Karpas-422 (cell line): ENCODE measurements at places on chromosomes 3 and 15.

- DNase-seq: no peak
These were observed 61.3 kb downstream of the PRTG start for GRCh38 chr15:55681631-55682030.

DNA sequence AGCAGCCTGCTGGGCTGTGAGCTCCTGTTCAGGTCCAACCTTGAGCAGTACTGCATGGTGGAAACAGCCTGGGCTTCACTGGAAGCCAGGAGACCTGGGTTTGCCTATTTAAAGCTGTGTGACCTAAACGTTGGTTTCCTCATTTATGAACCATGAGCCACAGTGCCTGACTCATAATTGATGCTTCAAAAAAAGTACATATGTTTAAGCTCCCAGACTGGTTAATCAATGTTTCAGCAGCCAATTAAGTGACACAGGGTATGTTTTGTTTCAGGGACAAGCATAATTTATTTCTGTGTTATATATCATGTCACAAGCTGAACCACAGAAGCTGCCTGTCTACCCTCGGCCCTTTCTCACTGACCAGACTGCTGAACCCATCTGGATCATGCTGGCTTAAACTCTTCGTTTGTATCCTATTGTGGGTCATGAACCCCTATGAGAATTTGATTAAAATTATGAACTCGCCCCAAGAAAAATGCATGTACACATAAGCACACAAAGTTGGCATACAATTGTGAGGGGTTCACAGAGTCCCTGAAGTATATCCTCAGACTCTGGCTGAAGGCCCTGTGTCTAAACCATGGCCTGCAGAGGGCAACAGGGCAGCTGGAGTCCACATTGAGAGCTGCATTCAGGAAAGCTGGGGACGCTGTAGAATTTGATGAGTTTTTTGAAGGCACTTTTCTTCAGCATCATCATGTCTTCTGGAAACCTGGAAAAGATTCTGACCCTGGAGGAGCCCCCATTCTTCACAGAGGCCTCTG is 23.7 kb downstream of the HDC start:
- no peak for DNase-seq

DNA sequence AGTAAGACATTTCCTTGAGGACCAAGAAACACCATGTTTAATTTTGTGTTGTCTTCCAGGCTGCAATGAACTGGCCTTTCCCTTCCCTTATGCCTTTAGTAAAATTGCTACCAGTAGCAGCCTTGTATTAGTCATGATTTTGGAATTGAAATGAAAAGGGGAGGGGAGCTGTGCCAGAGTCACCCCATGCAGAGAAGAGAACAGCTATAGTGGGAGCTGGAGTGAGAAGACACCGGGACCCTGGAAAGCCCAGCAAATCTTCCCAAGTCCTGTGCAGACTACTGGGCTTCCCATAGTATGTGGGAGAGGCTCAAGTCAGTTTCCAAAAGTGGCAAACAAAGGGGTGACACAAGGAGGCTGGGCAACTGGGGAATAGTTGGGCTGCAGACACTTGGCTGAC is 178.5 kb downstream of the NR1D2 start:
- DNase-seq: no peak

- DNase-seq: no peak
These were observed 31.2 kb downstream of the RFTN1 start for GRCh38 chr3:16482194-16482769.

DNA sequence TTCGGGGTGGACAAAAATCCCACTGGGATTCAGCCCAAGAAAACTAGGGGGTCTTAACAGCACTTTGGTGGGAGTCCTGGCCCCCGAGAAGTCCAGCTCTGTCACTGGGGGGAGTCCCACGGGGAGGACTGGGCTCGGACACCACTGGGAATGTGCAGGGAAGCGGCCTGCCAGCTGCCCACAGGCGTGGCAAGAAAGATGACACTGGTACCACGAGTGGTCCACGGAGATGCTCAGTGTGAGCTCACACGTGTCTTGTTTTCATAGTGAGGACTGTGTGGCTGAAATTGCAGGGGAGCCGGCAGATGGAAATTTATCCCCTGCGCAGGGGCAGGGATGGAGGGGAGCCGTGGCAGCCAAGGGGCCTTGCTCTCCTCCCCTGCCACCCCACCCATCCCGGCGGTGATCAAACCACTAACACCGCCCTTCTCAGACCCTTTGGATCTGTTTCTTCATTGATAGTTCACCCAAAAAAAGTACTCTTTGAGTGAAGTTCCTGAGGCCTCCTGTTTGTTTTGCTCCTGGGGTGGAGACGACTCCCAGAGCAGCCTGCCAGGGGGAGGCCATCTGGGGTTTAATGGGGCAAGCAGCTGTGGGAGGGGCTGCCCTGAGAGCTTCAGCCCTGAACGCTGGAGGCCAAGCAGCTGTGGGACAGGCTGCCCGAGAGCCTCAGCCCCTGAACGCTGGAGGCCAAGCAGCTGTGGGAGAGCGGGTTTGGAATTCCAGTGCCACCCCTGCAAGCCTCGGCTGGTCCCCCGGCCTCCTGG is 130.9 kb downstream of the LRRK1 start:
- no peak for DNase-seq

GRCh38 chr3:176920766-176921160 is 276.5 kb downstream of the TBL1XR1 start:
- no peak for DNase-seq

DNA sequence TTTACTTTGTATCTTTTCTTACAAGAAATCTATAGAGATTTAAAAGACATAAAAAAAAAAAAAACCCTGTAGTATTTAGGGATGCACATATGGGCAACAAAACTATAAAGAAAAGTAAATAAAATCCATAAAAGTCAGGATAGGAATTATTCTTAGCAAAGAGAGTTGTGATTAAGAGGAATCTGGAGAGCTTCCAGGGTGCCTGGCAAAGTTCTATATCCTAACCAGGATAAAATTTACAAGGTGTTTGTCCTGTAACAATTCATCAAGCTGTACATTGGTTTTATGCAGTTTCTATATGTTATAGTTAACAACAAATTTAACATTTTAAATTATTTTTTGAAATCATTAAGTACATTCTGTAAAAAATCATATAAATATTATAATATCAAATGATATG is 7.9 kb downstream of the SECISBP2L start:
- no peak for DNase-seq

DNA sequence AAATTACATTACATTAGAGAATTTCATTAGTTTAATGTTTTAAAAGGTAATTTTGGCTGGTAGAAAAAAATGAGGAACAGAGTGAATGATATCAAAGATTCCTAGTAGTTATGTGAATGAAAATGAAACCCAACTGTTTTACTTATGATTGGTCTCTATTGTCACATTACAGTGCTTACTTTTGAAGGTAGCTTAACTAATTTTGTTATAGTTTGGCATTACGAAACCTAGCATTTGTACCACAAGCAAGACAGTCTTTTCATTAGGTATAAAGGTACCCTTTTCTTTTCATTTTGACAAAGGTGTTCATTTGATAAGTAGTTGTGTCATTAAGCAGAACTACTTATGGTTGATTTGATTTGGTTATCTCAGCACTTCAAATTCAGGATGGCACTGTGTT is 6.9 kb downstream of the SELENOT start:
- no peak for DNase-seq

DNA sequence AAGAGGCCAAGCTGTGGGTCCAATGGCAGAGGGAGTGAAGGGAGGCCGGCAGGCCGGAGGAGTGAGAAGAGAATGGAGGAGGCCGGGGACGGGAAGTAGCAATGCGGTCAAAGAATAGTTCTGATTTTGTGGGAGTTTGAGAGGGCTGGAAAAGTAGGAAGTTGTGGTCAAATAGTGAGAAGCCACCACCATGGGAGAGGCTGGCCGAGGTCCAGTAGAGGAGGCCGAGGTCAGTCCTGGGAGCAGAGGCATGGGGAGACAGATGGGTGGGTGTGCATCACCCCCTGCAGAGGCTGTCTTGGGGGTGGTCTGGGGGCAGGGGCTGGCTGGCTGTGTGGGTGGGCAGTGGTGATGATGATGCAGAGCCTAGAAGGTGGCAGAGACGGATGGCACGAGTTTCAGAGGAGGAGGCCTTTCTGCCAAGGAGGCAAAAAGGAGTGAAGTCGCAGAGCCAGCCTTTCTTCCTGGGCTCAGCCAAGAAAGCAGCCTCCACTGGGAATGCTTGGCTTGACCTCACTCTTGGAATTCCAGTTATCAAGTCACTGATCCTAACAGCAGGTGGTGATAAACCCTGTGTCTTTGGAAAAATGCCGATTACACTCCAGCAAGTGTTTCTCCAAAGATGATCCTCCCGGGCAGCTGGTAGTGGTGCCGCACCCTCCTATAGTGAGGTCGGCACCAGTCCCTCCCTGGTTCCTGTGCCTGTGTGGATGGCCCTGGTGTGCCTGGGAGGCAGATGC is 57.3 kb downstream of the ARNT2 start:
- no peak for DNase-seq

- no peak for DNase-seq
These were observed 50.0 kb upstream of the NMD3 start for GRCh38 chr3:161171113-161171512.
